ENCODE measurements at places on chromosomes 5 and 9.

GRCh38 chr5:118778941-118779340, 209.4 kb downstream of the DTWD2 start:
- DNase-seq = no peak

- no peak for DNase-seq
Measured at GRCh38 chr5:8924054-8924793, 621.7 kb downstream of the SEMA5A start.

GRCh38 chr5:88860501-88860900, 22.5 kb downstream of the MEF2C start:
- DNase-seq = no peak

DNA sequence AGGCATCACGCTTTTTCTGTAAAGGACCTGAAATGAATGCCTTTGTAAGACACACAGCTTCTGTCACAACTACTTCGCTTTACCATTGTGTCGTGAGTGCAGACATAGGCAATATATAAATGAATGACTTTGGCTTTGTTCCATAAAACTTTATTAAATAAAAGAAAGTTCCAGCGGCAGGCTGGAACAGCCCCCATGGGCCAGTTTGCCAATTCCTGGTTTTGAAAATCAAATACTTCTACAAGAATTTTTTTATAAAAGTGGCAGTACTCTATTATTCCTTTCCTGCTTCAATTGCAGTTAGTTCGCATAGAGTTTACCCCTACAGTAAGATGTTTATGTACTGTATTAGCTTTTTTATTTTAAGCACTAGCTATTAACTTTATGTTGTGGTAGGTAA, 53.7 kb downstream of the SRFBP1 start:
- no peak for DNase-seq

DNA sequence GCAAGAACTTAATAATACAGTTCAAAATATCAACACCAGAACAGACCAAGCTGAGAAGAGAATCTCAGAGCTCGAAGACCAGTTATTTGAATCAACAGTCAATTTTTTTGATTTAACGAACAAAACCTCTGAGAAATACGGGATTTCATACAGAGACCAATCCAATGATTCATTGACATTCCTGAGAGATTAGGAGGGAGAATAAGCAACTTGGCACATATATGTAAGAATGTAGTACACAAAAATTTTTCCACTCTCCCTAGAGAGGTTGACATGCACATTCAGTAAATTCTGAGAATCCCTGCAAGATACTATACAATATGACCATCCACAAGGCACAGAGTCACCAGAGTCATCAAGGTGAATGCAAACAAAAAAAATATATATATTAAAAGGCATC, 1577.3 kb upstream of the C9orf72 start:
- DNase-seq = no peak

- DNase-seq = no peak
Measured at GRCh38 chr9:76399856-76400255, 5.6 kb upstream of the RFK start.

- no peak for DNase-seq
Measured at GRCh38 chr5:43533646-43534045, 18.7 kb upstream of the C5orf34 start.

DNA sequence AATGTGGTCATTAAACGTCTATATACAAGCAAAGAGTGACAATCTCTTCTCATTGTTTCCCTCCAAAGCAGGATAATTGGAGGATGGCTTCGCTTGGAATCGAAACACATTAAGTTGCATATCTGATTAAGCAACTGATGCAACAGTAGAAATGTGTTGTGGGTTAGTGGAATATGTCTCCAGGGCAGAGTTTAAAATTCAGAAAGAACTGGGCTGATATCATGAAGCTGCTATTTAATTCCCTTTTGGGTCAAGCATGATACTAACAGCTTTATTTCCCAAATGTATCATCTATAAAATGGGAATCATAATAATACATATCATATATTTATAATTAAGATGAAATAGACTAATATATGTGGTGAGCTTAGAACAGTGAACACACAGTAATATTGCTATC, 1763.0 kb upstream of the C9orf72 start:
- no peak for DNase-seq

DNA sequence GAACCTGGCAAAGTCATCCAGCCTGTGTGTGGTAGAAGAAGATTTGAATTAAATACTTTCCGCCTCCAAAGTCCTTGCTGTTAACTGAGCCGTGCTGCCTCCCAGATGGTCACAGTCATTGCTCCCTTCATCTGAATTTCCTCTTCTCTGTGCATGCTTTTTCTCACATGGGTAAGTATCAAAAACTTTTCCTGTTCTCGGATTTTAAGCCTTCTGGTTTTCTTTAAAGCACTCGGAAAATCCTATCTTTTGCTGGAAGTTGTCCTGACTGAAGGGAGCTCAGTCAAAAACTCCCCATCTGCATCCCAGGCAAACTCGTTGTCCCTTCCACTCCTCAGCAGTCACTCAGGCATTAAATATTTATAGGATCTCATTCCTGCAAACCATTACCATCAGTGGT, 290.0 kb upstream of the PIK3R1 start:
- no peak for DNase-seq

DNA sequence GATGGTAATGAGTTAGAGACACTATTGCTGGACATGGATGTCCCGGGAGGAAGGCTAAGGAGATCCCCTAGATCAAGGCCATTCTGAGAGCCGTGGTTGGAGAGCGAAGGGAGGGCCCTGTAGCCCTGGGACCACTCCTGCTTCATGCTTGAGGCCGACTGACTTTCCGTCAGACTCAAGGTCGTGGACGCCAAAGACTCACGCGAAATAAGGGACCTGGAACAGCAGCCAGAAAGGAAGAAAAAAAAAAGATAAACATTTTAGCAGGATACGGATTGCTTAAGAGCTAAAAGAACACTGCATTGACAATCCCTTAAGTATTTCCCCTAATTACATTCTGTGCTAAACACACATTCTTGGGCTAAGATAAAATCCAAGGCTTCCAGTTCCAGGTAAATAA, 181.2 kb downstream of the GLIS3 start:
- no peak for DNase-seq

- no peak for DNase-seq
Measured at GRCh38 chr9:37236822-37237221, 116.4 kb downstream of the ZCCHC7 start.

DNA sequence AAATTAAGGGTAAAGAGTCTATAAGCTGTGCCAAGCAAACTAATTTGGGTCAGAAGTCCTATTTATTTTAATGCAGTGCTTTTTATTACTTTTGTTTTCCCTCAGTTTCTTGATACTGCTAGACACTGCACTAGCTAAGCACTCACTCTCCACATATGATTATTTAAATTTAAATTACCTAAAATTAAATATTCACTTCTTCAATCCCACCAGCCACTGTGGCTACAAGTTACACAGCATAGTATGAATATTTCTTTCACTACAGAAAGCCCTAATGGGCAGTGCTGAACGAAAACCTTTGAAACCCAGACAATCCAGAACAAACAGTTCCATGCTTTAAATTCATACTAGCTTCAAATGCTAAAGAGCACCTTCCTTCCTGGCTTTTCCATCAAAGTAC, 23.6 kb downstream of the ABHD17B start:
- DNase-seq = no peak

DNA sequence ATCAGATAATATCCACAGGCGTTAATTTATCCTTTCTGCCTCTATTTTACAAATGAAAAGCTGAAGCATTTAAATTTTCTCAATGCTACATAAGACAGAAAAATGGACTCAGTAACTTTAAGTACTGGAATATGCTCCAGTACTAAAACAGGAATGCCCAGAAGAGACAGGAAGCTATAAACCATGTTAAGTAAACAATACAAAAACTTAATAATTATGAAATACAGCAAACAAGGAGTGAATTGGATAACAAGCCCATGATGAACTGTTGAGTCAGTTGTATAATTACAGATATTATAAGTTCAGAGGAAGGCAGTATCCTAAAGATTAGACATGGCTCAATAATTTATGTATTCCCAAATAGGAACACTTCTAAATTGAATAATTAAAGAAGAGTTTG, 148.5 kb downstream of the CHSY3 start:
- DNase-seq = no peak

DNA sequence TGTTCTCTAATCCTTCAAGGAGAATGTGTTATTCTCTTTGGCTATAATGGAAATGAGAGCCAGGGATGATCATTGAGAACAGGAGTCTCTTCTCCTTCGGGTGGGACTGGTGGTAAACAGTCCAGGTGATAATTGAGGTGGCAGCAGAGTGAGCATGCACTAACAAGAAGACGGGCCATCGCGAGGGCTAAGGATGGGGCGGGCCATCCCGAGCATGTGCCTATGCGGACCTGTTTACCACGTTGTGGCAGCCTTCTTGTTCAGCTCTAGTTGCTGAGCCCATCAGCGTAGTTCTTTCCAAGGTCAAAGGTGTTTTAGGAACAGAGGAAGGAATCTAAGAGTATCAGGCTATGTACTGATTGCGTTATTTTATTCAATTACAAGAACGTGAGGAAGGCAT, 180.1 kb downstream of the SMARCA2 start:
- DNase-seq = no peak

DNA sequence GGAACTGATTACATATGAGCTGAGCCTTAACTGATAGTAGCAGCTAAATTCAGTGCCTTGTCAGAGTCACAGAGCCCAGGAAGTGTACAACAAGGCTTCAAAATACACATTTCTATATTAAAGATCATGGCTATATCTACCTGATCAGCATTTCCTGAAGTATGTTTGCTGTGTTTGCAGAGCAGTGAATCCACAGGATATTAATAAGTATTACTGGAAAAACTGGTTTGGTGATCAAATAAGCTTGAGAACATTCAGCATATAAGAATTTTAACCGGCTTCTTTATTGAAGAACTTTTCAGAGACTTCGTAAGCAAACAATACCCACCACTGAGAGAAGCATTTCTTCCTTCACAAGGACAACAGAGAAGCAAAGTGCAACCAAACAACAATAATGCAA, 227.0 kb downstream of the ELAVL2 start:
- DNase-seq = no peak

GRCh38 chr5:103315455-103315854, 56.9 kb downstream of the MACIR start:
- DNase-seq = no peak

GRCh38 chr5:17189381-17190036, 27.9 kb upstream of the BASP1 start:
- peak; percentile 84 for DNase-seq

DNA sequence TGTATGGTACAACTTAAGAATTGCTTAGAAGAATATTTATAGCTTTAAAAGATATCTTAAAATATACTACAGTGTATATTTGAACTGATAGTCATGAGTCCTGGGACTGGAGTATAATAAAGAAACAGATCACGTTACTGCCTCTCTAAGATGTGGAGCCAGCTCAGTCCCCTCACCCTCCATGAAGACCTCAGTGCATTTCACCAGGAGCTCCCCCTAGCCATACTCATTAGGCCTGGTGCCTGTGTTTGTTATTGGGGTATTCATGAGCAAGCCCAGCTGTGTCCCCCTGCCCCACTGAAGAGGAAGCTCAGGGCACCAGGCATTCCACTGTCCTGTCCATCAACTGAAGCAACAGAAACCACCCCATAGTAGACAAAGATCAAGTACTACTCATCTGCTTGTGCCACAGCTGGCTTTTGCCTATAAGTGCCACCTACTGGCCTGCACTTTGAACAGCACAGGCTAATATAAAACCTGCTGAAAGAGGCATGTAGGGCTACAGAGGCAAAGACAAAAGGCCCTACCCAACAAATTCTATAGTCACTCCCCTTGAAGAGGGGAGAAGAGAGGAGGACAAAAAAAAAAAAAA, 850.2 kb upstream of the NUDT12 start:
- peak; percentile 44 for DNase-seq

- no peak for DNase-seq
Measured at GRCh38 chr9:124954255-124954654, 13.4 kb upstream of the GOLGA1 start.

- no peak for DNase-seq
Measured at GRCh38 chr9:114450833-114451706, 54.2 kb downstream of the WHRN start.

DNA sequence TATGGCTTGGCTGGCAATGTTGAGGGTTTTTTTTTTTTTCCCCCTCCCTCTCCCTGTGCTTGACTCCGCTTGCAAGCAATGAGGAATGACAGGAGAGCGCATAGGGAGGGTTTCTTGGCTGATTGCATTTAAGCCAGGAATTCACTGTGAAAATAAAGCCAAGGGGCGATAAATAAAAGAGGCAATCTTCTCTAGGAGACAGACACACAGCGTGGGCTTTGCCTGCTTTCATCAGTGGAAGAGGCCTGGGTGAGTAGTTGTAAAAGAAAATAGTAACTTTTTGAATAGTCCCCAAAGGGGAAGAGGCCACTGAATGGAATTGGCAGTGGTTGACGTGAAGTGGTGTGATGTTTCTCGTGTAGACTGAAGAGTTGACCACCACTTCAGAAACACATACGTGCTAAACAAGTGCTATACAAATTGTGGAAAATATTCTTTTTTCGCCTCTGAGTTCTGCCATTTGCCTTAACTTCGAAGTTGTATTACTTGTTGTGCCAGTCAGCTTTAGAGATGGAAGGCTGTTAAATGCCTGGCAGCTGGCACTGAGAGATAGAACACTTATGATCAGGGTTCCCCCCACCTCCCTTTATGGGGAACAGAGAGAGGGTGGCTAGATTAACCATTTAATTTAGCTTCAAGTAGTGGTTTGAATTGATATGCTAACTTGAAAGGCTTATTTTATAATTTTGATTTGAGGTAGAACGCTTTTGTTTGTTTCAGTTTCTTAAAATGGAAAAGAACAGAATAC, 3.0 kb downstream of the ZSWIM6 start:
- DNase-seq = no peak

DNA sequence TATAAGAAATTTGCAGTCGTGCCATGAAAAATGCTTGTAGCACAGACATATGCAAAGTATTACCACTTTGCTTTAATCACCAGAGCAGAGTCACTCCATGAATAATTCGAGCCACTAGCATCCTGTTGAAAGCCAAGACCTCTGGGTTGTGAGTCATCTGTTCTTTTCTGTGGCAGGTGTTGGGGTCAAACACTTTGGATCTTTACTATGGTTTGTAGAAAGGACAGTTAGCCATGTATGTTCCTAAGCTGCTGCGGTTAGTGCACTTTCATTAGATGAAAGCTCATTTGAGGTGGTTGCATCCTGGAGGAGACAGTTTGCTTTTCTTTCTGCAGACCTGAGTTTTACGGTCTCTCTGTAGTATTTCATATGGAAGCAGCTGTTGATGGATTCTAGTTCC, 223.7 kb downstream of the DMRT2 start:
- no peak for DNase-seq

DNA sequence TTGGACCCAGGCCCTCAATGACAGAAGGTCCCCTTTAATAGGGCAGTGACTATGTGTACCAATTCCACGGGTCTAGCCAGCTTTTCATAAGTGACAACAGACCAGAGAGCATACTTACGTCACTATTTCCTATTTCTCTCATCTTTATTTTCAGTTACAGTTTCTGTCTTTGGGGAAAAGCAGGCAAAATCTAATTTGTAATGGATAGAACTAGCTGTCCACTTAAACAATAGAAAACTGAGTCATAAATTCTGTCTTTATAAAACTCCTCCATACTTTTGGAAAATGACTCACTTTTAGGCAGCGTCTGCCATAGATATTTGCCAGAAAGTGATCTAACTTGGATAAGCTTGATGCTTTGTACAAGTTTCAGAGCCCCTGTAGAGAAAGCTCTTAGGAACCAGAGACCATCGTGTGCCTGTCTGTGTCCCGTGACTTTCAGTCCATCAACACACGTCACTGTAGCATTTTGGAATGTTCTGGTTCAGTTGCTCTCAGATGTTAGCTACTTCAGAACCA, 101.9 kb downstream of the F2RL2 start:
- DNase-seq = no peak

- DNase-seq = no peak
Measured at GRCh38 chr9:105142406-105143135, 101.9 kb upstream of the SLC44A1 start.

GRCh38 chr5:37957218-37957617, 117.4 kb upstream of the GDNF start:
- DNase-seq = no peak

Data from endothelial cell (in vitro differentiated cells).